ENCODE measurements at places on chromosomes 7 and 10.

GRCh38 chr10:1151076-1152033 lies 95.2 kb downstream of the WDR37 start:
- no peak for DNase-seq

DNA sequence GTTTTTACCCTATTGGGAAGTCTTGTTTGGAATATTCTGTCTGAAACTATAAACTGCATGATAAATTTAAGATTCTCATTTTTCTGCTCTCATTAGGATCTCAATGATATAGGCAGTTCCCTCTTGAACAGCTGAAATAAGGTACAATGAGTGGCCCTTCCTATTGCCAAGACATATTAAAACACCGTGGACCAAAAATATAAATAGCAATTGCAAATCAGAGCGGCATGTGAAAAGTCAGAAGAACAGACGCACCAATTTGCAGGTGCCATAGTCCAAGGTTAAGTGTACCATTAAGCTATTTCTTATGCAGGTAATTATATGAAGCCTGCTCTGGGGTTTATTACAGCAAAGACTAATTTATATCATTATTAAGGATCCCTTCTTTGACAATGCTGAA lies 920.8 kb upstream of the CELF2 start:
- no peak for DNase-seq

DNA sequence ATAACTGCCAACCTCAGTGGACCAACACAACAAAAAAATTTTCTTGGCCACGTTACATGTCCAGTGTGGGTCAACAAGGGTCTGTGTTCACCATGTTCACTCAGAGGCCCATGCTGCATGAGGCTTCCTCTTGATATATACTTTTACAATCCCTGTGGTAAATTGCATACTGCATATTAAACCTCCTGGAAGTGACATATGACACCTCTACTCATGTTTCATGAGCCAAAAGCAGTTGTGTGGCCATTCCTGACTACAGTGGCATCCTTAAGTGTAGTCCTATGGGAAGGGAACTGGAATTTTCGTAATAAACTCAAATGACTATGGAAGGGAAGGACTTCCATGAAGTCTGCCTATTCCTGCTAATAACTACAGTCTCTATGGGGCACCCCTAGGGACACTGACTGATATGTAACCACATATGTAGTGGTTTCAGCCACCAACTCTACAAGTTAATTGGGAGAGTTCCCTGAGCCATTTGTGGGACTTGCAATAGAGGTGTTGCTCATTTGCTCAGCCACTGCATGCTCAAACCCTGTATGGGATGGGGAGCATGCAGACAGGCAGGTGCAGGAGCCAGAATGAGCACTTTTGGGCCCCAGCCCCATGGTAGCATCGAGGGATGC lies 9.7 kb downstream of the DYNC1I1 start:
- DNase-seq, result no peak

GRCh38 chr10:8803992-8804391 lies 749.5 kb downstream of the GATA3 start:
- DNase-seq, result no peak

DNA sequence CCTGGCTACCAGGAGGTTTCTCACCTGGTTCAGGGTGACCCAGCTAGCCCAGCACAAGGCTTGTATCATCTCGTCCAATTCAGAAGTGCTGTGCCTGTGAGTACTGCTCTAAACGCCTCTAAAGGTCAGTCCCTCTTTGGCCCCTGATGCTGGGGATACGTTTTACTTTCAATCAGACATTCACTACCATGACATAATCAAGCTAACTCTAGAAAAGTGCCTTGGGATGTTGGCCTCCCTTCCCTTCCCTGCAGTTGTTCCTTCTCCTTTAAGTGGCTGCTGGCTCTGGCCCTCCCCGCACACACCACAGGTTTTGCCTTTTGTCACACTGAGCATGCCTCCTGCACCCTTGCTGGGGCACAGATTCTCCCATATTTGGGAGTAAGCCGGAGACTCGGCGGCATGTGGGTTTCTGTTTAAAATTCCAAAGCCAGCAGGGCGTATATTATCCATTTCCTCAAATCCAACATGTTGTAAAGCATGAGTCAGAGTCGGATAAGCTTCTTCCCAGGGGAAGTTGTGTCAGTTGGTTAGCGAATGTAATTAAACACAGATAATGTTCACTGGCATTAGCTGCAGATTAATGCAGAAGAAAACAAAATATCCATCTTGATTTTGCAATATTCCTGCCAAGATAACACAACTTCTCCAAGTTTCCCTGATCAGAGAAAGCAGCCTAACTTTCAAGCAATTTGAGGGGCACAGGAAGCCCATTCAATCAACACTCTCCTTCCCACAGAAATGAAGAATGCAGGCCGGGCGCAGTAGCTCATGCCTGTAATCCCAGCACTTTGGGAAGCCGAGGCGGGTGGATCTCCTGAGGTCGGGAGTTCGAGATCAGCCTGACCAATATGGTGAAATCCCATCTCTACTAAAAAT lies 31.8 kb upstream of the VCL start:
- no peak for DNase-seq

GRCh38 chr7:11648980-11649379 lies 183.0 kb downstream of the THSD7A start:
- no peak for DNase-seq

GRCh38 chr10:70477661-70478162 lies 855 bp upstream of the PALD1 start:
- peak; percentile 82 for DNase-seq

GRCh38 chr7:37924491-37925041 lies 4.1 kb downstream of the EPDR1 start:
- DNase-seq, result no peak

GRCh38 chr7:3922175-3922635 lies 621.2 kb downstream of the SDK1 start:
- DNase-seq, result no peak

DNA sequence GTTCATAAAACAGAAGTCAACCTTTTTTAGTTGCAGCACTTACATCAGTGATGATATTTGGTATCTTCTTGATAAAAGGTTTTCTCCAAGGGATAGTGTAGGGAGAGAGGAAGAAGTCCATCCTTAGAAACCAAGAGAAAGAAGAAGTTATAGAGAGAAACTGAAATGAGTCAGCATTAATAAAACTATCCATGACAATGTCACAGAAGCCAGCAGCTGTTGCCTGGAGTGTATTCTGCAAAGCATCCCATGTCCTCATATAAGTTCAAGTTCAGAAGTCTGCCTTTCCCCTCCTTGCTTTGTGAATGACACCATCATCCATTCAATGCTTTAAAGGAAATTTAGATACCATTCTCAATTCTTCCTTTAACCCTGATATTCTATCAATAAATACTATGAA lies 14.4 kb upstream of the COL1A2 start:
- no peak for DNase-seq

DNA sequence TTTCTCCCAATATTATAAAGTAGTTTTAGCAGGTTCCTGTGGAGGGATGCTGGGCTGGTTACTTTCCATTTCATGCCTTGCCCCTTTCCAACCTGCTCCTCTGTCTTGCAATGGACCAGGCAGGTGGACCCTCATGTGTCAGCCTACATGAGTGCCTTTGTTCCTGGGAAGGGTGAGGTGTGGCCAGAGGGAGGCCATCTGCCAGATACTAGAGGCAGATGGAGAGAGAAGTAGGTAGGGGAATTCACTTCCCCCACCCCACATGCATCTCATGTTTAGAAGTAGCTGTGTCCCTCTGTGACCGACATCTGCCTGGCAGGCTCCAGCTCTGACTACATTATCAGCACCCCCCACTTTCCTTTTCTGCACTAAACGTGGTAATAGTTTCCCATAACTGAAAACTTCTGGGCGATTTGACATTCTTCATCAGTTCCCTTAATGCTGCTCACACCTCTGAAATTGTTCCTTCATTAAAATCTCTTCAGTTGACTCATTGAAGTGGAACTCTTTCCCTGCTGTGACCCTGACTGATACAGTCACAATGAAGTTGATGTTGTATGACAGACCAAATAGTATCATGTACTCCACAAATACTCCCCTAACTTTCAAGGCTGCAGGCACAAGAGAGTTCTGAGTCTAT lies 396.3 kb upstream of the FZD8 start:
- no peak for DNase-seq
